Activated CD4-positive, alpha-beta T cell treated with anti-CD3 and anti-CD28 coated beads, Interleukin-2, amount 50 U/mL, for 4 hours (primary cell): ENCODE measurements at places on chromosomes 4 and X.

GRCh38 chrX:154374313-154375155, at the start of gene FLNA:
Gene FLNA, minus strand, starts transcription at chrX:154374634. Its CDS starts 3,389 bp downstream, at chrX:154371245.
- no peak for DNase-seq

DNA sequence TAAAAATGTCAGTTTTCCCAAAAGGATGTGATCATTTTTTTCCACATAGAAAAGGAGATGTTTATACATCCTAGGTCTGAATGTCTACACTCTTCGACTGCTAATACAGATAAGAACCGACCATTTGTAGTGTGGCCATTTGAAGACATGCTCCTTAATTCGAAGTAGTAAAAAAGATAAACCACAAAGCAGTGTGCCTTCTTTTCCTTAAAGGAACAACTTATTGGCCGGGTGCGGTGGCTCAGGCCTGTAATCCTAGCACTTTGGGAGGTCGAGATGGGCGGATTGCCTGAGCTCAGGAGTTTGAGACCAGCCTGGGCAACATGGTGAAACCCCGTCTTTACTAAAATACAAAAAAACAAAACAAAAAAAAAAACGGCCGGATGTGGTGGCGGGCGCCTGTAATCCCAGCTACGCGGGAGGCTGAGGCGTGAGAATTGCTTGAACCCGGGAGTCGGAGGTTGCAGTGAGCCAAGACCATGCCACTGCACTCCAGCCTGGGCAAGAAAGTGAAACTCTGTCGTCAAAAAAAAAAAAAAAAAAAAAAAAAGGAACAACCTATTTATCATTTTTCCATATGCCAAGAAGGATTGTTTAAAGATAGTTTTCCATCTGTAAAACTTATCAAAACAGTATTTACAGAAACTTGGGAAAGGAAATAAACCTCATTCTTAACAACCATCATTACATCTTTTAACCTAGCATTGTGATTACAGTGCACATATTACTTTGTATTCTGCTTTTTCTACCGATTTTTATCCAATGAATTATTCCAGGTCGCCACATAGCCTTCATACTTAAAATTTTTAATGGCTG, 2.6 kb downstream of the INTS6L start:
- DNase-seq, result no peak

DNA sequence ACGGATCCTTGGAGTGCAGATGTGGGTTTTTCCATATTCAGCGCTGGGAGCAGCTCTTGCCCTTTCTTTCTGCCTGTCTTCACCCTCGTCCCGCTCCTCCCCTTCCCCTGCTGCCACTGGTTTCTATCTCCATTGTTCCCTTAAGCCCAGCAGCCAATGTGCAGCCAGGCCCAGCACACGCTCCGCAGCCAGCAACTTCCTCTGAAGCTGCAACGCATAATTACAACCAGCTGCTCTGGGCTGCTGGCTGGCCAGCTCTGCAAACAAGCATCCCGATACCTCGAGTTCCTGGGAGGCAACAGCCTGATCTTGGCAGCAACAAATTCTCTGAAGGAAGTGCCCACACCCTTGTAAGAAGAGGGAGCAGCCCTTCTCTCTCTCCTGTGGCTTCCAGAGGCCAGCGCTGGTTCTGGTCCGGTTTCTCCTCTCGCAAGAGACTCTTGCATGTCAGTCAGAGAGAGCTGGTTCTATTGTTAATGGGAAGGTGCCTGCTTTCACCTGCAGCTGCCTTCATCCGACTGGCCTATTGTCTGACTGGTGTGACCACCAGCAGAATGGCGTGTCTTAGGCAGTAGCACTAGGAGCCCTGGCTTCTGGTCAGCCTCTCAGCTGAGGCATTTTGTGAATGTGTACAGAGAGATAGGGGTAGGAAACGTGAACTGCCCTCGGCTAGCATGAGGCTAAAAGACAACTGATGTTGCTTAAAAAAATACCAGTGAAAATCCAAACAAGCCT, 83.8 kb upstream of the MAML3 start:
- DNase-seq, result no peak

DNA sequence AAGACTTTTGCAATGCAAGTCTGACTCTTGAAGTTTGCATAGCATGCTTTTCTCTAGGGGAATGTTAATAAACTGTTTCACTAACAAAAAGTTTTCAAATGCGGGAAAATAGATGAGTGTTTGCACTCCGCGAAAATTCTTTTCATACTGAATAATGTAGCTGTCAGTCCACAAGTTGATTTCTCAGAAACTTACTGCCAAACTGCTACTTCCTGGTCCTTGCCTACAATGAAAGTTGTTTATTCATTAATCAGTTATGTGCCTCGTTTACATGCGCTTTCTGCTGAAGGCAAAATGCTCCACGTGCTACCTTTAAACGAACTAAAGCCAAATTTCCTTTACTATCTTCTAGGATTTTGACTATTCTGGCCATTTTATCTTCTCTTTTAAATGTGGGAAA, 166.2 kb downstream of the MAGEB17 start:
- DNase-seq, result no peak

GRCh38 chr4:134544303-134544770, 342.7 kb upstream of the PABPC4L start:
- no peak for DNase-seq

GRCh38 chr4:172055046-172055445, 241.8 kb downstream of the GALNTL6 start:
- no peak for DNase-seq

- DNase-seq, result no peak
These were observed 12.1 kb upstream of the ETNPPL start for GRCh38 chr4:108774809-108775530.

GRCh38 chr4:176735300-176735699, 57.4 kb downstream of the VEGFC start:
- no peak for DNase-seq

GRCh38 chr4:159684061-159684460, 581.2 kb downstream of the RAPGEF2 start:
- DNase-seq, result no peak

- no peak for DNase-seq
These were observed 2.9 kb downstream of the TEC start for GRCh38 chr4:48266781-48267180.

- DNase-seq, result no peak
These were observed 12.4 kb upstream of the RADX start for GRCh38 chrX:106599411-106599810.

DNA sequence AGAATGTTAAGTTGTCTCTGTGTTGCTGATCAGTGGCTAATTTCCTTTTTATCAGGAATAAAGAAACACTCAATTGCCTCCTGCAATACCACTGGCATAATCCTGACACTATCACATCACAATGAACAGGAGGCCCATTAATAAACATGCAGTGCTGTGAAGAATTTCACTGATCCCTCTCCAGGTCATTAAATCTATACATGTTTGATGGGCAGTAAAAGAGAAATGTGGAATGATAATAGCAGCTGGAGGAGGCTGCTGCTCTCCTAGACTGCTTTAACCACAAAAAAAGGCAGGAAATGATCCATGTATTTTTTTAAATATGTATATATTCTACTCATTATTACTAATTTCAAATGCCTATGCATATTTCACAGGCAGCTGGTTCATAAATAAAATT, 202.1 kb downstream of the CENPC start:
- no peak for DNase-seq

GRCh38 chr4:2785613-2786012, 7.3 kb upstream of the SH3BP2 start:
- DNase-seq, result no peak

GRCh38 chr4:122652379-122652778, 31.5 kb upstream of the IL21 start:
- peak; percentile 48 for DNase-seq
